Stimulated activated CD4-positive, alpha-beta T cell treated with anti-CD3 and anti-CD28 coated beads, Interleukin-1b, Interleukin-23, amount 100 ng/mL, for 48 hours (primary cell): ENCODE measurements at places on chromosomes 2 and 18.

DNA sequence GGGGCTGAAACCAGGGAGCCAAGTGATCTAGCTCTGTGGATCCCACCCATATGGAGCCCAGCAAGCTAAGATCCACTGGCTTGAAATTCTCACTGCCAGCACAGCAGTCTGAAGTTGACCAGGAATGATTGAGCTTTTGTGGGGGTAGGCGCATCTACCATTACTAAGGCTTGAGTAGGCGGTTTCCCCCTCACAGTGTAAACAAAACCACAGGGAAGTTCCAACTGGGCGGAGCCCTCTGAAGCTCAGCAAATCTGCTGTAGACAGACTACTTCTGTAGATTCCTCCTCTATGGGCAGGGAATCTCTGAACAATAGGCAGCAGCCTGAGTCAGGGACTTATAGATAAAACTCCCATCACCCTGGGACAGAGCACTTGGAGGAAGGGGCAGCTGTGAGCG lies 96.7 kb downstream of the CCDC148 start:
- DNase-seq, result no peak

GRCh38 chr2:869357-869871 lies 81.2 kb upstream of the SNTG2 start:
- no peak for DNase-seq

DNA sequence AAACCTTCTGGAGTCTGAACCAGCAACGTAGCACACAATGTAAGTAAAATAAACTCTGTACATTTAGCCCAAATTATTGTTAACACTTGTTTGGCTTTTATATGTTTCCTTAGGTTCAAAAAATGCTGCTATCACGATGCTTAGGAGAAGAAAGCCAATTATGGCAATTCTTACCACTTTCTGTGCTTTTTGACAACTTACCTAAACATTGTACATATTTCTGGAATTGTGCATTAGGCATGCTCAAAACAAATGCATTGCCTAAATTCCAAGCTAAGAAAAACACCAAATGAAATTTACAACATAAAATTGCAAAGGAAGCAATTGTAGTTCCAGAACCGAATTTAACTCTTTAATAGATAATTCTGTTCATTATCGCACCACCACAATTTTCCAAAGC lies 585.6 kb upstream of the DSEL start:
- no peak for DNase-seq

- no peak for DNase-seq
These were observed 250.5 kb downstream of the LOXHD1 start for GRCh38 chr18:46406539-46406932.

DNA sequence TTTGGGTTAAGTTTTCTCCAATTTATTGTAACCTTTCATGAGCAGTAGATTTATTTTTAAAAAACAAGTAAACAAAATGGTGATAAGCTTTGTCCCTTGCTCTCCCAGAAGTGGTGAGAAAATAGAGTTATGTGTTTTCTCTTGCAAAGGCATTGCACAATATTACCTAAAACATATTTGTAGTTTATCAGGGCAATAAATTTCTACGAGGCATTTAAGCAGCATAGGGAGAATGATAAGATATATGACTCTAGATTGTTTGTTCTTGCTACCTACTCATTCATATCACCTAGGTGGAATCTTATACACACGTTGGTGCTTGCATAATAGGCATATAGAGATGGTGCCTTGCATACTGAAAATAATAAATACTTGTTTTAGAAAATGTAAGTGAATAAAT lies 201.7 kb downstream of the MYO1B start:
- no peak for DNase-seq

GRCh38 chr18:42824178-42824577 lies 291.3 kb downstream of the RIT2 start:
- DNase-seq, result no peak

- DNase-seq, result no peak
These were observed 76.2 kb upstream of the TWIST2 start for GRCh38 chr2:238771639-238772038.

GRCh38 chr2:86510436-86510933 lies 52.8 kb downstream of the CHMP3 start:
- no peak for DNase-seq

- no peak for DNase-seq
These were observed 601.0 kb upstream of the SLC39A10 start for GRCh38 chr2:195055996-195056395.

GRCh38 chr18:56423626-56424025 lies 214.8 kb downstream of the TXNL1 start:
- DNase-seq, result no peak

- no peak for DNase-seq
These were observed 134.7 kb downstream of the TPGS2 start for GRCh38 chr18:36693931-36694620.

GRCh38 chr2:85613717-85614515 lies 2.0 kb upstream of the C2orf68 start:
- no peak for DNase-seq

DNA sequence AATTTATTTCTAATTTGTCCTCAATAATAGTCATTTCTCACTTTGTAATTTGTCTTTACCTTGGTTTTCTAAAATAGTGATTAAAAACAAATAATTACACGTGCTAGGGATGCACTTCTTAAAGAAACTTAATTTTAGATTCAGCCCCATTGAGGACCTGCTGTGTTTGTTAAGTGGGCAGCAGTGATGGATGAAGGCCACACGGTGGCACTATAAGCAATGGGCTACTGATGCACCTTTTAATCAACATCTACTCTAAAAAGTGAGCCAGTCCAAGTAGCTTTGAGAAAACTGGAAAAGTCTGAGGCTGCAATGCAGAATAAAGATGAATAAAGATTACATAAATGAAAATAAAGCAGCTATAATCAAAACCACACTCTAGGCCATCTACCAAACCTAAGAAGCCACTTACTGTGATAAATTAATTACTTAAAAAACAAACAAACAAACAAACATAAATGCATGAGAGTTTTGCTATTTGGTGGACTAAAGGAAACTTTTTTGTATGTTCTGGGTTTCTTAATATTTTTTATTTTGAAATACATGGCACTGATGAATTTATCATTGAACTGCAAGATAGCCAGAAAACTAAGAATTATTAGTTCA lies 89.3 kb downstream of the PDE11A start:
- peak; percentile 4 for DNase-seq

GRCh38 chr2:183998797-183999190 lies 599.5 kb upstream of the ZNF804A start:
- no peak for DNase-seq

- no peak for DNase-seq
These were observed 324.1 kb downstream of the DLGAP1 start for GRCh38 chr18:4130734-4131719.

DNA sequence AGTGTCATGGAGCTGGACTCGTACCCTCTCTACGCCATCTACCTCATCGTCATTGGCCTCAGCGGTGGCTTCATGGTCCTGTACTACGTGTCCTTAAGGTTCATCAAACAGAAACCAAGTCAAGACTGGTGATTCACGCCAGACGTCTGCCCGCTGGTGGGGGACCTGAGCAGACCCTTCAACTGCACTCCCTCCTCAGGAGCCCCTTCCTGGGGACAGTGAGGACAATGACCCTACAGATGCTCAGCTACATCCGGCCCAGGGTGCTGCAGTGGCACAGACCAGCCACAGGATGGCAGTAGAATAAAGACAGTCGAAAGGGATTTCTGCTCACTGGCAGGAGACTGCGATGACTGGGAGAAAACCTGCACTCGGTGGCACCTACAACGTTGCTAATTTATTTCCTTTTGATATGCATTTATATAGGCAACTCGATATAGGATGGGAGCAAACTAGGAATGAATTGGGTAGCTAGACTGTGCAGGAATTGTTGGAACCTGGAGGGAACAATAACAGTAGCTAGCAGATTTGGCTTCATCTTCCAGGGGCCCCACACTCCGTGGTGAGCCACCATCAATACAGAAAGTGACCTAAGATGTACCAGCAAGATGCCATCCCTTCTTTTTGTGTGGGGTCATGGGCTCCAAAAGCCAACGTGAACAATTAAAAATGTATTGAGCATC lies 39.2 kb downstream of the ABCG8 start:
- peak; percentile 70 for DNase-seq

DNA sequence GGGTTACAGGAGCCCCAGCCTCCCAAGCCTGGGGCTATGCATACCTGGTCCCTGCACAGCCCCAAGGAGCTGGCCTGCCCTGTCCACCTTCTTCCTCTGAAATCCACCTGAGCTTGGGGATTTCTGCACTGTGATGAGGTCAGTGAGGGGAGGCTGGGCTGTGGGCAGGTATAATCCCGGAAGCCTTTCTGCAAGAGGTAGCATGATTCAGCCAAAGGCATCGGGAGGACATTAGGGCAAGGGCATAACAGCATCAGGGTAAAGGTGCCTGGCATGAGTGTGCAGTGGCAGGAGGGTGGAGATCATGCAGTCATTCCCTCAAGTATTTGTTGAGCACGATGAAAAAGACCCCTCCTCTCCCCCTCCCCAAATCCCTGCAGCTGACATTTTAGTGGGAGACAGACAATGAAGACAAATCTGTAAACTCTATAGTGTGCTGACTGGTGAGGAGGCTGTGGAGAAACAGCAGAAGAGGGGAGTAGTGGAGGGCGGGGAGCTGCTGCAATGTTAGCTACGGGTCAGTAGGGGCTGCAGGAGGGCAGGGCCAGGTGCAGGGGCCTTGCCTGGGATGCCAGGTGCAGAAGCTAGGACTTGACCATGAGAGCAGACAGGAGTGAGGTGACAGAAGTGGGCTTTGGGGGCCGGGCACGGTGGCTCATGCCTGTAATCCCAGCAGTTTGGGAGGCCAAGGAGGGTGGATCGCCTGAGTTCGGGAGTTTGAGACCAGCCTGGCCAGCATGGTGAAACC lies 18.7 kb downstream of the ZFP36L2 start:
- no peak for DNase-seq

GRCh38 chr18:11078491-11078890 lies 70.9 kb downstream of the PIEZO2 start:
- no peak for DNase-seq

GRCh38 chr2:209512971-209513370 lies 89.1 kb downstream of the MAP2 start:
- DNase-seq, result no peak

GRCh38 chr2:152064001-152064400 lies 34.8 kb downstream of the CACNB4 start:
- no peak for DNase-seq

GRCh38 chr2:17533546-17533945 lies 7.0 kb upstream of the VSNL1 start:
- no peak for DNase-seq

DNA sequence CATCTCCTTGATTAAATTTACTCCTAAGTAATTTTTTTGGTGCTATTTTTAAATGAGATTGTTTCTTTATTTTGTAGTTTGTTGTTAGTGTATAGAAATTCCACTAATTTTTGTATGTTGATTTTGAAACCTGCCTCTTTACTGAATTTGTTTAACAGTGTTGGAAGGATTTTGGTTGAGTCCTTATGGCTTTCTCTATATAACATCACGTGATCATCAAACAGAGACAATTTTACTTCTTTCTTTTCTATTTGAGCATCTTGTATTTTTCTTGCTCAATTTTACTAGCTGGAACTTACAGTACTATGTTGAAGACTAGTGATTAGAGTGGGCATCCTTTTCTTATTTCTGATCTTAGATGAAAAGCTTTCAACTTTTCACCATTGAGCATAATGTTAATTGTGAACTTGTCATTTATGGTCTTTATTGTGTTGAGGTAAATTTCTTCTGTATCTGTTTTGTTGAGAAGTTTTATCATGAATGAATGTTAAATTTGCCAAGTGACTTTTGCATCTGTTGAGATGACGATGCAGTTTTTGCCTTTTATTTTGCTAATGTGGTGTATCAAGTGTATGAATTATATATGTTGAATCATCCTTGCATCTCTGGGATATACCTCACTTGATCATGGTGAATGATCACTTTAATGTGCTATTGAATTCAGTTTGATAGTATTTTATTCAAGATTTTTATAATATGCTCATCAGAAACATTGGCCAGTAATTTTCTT lies 645.3 kb upstream of the DDX18 start:
- no peak for DNase-seq

DNA sequence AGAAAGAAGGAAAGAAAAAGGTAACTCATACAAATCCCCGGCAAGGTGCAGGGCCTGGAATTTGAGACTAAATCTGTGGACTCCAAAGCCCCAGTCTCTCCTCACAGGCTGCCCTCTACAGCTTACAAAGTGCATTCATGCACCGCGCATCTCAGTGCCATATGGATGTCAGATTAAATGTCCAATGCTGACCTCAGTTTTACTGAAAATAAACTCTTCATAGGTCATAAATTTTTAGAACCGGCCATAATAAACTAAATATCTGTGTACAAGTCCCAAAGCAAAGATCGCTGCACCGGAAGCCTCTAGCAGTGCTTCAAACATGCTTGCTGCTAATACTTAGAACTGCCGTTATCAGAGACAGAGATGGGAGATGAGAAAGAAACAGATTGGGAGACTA lies 17.7 kb downstream of the ST6GAL2 start:
- DNase-seq, result no peak

DNA sequence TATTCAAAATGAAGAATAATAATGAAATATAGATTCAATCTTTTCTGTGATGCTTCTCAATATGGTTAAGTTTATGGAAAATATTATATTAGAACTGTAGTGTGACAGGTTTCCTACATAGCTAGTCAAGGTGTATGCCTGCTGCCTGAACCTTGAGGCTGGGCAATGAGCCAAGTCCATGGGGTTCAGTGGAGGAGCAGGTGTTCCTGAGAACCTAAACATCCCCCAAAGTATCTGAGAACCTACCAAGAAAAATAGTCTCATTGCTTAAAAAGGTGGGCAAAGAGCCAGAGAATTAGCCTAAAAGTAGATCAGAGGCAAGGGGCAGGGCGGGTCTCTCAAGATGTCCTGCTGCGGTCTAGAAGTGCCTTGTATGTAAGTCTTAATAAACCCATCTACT lies 185.9 kb upstream of the SPHKAP start:
- no peak for DNase-seq

DNA sequence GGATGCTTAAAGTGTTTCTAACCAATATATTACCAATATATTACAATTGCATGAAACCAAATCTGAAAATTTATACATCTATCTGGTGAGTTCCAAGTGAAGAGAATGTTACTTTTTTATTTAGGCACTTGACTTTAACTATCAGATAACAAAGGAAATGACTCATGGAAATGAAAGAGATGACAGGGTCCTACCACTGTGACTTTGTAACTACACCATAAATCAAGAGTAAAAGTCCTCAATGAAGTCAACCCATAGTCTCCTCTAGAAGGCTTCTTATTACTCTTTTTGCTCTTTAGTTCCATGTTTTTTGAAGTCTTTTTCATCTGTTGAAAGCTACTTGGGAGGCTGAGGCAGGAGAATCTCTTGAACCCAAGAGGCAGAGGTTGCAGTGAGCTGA lies 545.0 kb upstream of the PIK3C3 start:
- no peak for DNase-seq

- no peak for DNase-seq
These were observed 51.1 kb downstream of the PTGR3 start for GRCh38 chr18:75157851-75158250.

- no peak for DNase-seq
These were observed 46.1 kb upstream of the MGAT4A start for GRCh38 chr2:98777076-98777475.

- no peak for DNase-seq
These were observed 72.1 kb upstream of the CTDP1 start for GRCh38 chr18:79607361-79607952.

GRCh38 chr2:42342061-42342794 lies 18.8 kb downstream of the COX7A2L start:
- DNase-seq, result no peak
